ENCODE measurements at places on chromosomes 12 and 14.

- no peak for DNase-seq
Observed at GRCh38 chr12:104630230-104630670, 173.5 kb downstream of the CHST11 start.

- peak; percentile 52 for DNase-seq
Observed at GRCh38 chr14:22221508-22221907, 367.5 kb downstream of the DAD1 start.

GRCh38 chr14:23183479-23183878, at the start of gene SLC7A8:
Gene SLC7A8 (minus strand): TSS chr14:23183660. CDS start chr14:23182914, 746 bp downstream.
- DNase-seq: no peak

DNA sequence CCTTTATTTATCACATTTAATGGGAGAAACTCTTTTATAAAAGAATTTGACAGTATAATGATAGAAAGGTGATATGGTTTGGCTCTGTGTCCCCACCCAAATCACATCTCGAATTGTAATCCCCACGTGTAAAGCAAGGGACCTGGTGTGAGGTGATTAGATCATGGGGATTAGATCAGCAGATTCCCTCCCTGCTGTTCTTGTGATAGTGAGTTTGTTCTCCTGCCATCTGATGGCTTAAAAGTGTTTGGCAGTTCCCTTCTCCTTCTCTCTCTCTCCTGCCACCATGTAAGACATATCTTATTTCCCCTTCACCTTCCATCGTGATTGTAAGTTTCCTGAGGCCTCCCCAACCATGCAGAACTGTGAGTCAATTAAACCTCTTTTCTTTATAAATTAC, 1110.3 kb downstream of the FLRT2 start:
- no peak for DNase-seq

DNA sequence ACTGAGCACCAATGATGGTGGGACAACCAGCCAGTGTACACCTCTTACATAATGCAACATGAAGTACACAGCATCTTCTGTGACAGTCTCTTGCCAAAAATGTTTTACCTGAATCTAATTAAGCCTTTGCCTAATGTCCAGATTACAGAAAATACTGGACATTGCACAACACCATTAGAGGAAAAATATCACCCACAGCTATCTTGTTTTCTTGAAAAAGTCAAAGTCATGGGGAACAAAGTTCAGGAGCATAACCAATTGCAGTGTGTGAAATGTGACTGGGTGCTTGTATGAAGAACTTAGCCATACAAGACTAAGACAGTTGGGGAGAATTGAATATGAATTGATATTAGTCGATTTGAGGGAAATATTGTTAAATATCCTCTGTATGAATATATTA, 12.1 kb upstream of the ANO6 start:
- DNase-seq: no peak

- DNase-seq: no peak
Observed at GRCh38 chr12:66159123-66159522, 10.7 kb downstream of the TMBIM4 start.

GRCh38 chr12:11716794-11717518, 67.5 kb downstream of the ETV6 start:
- no peak for DNase-seq

DNA sequence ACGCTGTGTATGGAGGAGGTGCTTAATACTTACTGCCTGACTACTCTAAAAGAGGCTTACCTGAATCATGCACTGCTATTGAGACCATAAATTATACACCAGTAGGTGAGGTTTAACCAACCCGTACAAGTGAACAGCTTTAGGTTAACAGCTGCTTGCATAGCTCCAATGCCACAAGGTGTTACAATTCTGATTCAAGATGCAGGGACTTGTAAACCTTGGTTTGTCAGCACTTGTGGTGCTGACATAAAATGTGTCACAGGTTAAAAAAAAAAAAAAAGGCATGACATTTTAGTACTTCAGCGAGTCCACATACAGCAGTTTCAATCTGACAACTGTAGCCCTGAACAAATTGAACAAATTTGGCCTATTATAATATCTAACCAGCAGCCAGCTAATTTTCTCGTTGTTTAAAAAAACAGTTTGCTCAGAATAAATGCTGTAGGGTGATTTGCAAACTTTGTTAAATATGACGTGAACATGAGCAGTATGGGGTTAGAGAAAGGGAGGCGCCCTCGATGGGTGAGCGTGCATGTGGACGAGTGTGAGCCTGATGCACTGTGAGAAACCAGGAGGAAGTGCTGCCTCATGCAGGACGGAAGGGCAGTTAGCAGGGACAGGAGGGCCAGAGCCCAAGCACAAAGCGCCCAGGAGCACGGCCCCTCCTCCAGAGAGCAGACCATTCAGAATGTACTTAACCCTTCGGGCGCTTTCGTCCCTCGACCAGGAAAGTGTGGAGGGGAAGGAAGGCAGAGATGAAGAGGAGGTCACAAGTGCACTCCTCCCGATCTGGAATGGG, 44.7 kb downstream of the TCHP start:
- peak; percentile 72 for DNase-seq

- DNase-seq: no peak
Observed at GRCh38 chr12:88546853-88547252, 33.4 kb downstream of the KITLG start.

- no peak for DNase-seq
Observed at GRCh38 chr12:110888256-110888991, 32.0 kb downstream of the MYL2 start.

- no peak for DNase-seq
Observed at GRCh38 chr12:66965621-66966020, 286.7 kb upstream of the GRIP1 start.

GRCh38 chr12:91721023-91721422, 424.6 kb downstream of the BTG1 start:
- no peak for DNase-seq

GRCh38 chr12:115450017-115450416, 766.0 kb upstream of the TBX3 start:
- no peak for DNase-seq

- no peak for DNase-seq
Observed at GRCh38 chr12:97446895-97447294, 15.7 kb upstream of the RMST start.
